ENCODE measurements at places on chromosomes 16 and 17. TPM values are rescaled to one million over a fixed set of nuclear protein-coding genes. Genes with fewer than 3 reads are reported as not detected.

Gene PITPNC1
- polyA plus RNA-seq = 7.1 TPM

GRCh38 chr16:11576427-11577289, 10.1 kb downstream of the LITAF start:
- no peak overlapping the region for H3K4me3 ChIP-seq
- no peak overlapping the region for H3K27ac ChIP-seq
- peaks cover 2% of the 10 kb centered on the region for H3K4me1 ChIP-seq

DNA sequence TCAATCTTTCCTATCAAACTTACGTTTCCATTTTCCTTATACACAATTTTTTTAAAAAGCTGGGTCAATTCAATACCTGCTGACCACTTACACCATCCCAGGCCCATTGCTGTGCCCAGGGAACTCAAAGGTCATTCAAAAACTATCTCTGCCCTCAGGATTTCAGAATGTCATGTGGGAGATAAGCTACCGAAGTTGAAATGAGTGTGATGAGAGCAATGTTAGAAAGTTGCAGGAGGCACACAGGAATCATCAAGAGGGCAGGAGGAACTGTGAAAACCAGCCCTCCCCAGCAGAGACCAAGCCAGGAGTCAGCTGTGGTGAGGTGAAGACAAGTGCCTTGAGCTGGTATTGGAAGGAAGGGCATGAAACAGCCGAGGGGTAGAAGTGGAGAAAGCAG, 195.9 kb downstream of the HS3ST3A1 start:
- no peak overlapping the region for H3K27ac ChIP-seq
- H3K36me3 ChIP-seq = no peaks in the 10 kb centered on the region
- H3K4me3 ChIP-seq = no peak overlapping the region

Gene SDR42E2
- polyA plus RNA-seq = not detected

DNA sequence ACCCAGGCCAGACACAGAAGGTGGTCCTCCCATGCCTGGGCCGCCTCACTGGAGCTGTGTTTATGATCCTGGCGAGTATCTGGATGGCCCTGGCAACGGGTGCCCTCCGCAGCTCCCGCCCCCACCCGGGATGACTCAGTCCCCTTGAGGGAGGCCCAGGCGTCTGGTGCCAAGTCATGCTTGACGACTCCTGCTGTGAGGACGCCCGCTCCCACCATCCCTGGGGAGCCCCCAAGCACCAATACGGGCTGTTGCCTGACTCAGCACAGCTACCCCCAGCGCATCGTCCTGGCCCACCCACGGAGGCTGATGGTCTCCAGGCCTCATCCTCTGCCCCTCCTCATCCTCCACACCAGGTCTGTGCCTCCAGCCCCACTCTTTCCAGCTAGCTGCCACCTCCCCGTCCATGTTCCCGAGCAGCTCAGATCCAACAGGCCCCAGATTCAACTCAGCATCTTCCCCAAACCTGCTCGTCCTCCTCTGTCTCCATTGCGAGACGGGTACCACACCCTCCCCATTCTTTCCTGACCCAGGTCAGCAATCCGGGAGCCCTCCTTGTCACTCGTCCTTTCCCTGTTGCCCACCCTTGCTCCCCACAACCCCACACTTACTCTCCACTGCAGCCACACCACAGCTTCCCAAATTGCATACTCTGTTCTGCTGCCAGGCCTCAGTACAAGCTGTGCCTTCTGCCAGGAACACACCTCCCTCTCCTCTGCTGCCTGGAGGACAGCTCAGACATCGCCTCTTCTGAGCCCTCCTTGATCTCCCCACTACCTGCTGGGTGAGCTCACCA, 2.6 kb downstream of the CAMKK1 start:
- DNase-seq = peak; percentile 81
- no peaks in the 10 kb centered on the region for H3K27me3 ChIP-seq
- peaks cover 5% of the 10 kb centered on the region for H3K4me1 ChIP-seq
- peak overlapping the region; percentile 27 for H3K27ac ChIP-seq
- H3K4me3 ChIP-seq = no peak overlapping the region
- H3K36me3 ChIP-seq = no peaks in the 10 kb centered on the region

DNA sequence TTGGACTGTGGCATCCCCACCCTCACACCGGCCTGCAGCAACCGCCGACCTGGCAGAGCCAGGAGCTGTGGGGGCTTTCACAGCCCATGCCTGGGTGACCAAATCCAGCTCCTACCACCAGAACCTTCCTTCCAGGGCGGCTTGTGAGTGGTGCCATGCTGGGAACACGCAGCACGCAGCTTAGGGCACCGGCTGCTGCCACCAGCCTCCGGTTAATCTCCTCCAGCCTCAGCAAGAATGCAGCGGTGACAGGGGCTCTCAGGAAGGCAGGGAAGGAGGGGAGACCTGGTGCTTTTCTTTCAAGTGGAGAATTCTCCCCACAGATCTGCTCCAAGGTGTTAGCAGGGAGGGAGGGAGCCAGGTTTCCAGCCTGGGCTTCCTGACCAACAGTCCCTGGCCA, 32.3 kb upstream of the ANKRD40CL start:
- no peaks in the 10 kb centered on the region for H3K36me3 ChIP-seq
- no peak overlapping the region for H3K27ac ChIP-seq
- no peaks in the 10 kb centered on the region for H3K4me1 ChIP-seq

Gene DLX4
- not detected for polyA plus RNA-seq

DNA sequence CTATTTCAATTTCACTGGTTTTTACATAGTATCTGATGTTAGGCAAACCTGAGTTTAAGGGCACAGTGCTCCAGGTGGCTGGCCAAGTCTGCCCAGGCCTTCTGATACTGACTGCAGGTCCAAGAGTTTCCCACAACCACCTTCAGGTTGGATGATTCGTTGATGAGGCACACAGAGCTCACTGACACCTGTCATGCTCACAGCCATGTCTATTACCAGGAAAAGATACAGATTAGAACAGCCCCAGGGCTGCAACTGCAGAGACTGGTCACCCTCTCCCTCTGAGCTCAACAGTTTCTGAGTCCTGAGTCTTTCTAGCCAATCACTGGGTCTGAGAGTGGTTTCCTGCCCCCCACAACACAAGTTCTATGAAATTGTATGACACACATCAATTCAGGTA, 37.2 kb downstream of the MEAK7 start:
- H3K27ac ChIP-seq = no peak overlapping the region
- H3K36me3 ChIP-seq = peaks cover 9% of the 10 kb centered on the region
- no peak for DNase-seq
- no peak overlapping the region for H3K4me3 ChIP-seq
- no peaks in the 10 kb centered on the region for H3K4me1 ChIP-seq
- no peaks in the 10 kb centered on the region for H3K27me3 ChIP-seq

Gene TEN1
- polyA plus RNA-seq = 11.4 TPM

Gene RANGRF
- 25.9 TPM for polyA plus RNA-seq

DNA sequence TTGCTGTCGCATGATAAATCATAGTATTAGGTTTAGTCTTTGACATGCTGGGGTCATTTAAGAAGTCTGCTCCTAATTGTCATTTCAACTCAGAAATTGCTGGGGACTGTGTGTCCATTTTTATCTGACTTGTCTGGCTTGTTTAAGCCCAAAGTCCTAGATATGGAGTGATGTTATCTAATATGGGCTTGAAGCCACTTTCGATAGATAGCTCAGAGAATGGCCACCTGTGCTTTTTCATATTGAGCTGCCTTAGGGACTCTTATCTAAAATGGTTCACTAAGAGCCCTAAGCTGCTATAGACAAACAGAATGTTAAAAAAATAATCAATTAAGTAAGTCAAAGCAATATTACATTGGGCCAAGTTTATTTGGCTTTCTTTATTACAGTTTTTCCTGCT, 81.6 kb upstream of the CNTNAP4 start:
- no peak for DNase-seq
- H3K4me3 ChIP-seq = no peak overlapping the region
- no peaks in the 10 kb centered on the region for H3K4me1 ChIP-seq
- H3K36me3 ChIP-seq = no peaks in the 10 kb centered on the region

DNA sequence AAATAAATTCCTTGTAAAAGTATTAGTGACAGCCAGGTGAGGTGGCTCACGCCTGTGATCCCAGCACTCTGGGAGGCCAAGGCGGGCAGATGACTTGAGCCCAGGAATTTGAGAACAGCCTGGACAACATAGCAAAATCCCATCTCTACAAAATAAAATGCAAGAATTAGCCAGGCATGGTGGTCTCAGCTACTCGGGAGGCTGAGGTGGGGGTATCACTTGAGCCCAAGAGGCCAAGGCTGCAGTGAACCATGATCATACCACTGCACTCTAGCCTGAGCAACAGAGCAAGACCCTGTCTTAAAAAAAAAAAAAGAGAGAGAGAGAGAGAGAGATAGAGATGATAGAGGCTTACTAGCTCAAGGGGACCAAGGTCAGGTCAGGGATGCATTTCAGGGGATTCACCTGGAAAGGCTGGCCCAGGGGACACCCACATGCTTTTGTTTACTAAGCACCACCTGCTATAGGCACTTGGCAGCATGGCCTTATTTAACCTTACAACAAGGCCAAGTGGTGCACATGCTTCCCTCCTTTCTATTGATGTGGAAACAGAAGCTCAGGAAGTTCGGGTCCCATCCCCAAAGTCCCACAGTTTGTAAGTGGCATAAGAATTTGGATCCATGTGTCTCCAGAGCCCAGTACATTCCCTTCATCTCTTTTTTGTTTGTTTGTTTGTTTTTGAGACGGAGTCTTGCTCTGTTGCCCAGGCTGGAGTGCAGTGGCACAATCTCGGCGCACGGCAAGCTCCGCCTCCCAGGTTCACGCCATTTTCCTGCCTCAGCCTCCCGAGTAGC, 12.4 kb upstream of the SRCIN1 start:
- H3K36me3 ChIP-seq = no peaks in the 10 kb centered on the region
- no peak overlapping the region for H3K4me3 ChIP-seq
- DNase-seq = no peak
- peaks cover 21% of the 10 kb centered on the region for H3K27me3 ChIP-seq
- H3K4me1 ChIP-seq = no peaks in the 10 kb centered on the region
- no peak overlapping the region for H3K27ac ChIP-seq

DNA sequence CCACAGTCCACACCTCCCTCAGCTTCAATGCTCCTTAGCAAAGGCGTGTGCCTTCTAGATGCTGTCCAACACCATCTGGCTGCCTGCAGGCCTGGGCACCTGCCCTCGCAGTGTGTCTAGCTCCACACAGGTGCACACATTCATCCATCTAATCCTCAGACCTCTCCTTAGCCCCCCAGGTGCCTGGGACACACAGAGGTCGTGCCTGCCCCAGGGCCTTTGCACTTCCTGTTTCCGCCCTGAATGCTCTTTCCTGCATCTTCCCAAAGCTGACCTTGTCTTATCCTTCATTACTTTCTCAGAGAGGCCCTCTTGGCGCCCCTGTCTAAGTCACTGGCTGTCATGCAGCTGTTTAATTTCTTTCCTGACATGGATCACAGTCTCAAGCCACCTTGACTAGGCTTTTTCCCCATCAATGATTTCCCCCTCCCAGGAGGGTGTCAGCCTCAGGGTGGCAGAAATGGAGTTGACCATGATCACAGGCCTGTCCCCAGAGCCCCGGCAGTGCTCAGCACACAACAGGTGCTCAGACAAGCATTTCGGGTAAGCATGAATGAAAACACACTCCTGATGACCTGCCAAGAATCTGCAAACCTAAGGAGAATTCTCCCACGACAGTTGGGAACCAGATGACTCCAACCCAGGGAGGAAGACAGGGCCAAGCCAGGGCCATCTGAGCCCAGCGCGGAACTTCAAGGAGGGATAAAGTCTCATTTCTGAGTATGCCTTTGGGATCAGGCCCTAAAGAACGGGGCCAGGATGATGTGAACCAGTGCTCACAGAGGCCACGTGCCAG, 76.3 kb downstream of the LITAF start:
- H3K27me3 ChIP-seq = peaks cover 2% of the 10 kb centered on the region
- no peak overlapping the region for H3K4me3 ChIP-seq
- no peaks in the 10 kb centered on the region for H3K4me1 ChIP-seq
- no peaks in the 10 kb centered on the region for H3K36me3 ChIP-seq

- H3K4me1 ChIP-seq = no peaks in the 10 kb centered on the region
- DNase-seq = no peak
- H3K4me3 ChIP-seq = no peak overlapping the region
- no peaks in the 10 kb centered on the region for H3K27me3 ChIP-seq
- H3K36me3 ChIP-seq = no peaks in the 10 kb centered on the region
- H3K27ac ChIP-seq = no peak overlapping the region
Observed at GRCh38 chr16:16164243-16164642, 59.1 kb downstream of the ABCC6 start.

DNA sequence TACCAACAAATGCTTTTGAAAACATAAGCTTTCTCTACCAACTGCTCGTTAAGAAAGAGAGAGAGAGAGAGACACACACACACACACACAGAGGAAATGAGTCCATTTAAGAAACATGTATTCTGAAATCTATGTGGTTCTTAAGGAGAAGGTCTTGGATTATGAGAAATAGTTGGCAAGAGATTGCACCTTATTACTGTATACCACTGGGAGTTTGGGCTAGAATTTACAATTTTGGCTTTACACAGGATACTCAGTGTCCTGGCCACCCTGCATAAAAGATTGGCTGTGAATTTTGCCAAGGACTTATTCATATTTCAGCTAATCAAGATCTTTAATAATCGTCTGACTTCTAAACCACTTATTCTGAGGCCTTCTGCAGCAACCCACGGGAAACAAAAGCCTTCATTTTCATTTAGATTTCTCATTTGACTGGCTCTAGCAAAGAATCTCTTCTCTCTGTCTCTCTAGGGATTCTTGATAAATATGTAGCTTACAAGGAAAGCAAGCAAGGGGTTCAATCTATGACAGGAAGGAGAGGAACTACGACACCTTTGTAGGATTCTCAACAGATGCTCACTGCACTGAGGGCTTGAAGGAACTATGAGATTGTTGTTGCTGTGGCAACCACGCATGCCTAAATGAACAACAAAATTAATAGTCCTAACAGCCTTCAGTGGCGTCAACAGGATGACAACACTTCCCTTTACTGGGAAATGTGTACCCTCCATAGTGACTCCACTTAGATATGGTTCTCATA, 75.3 kb upstream of the GNAO1 start:
- no peak overlapping the region for H3K4me3 ChIP-seq
- H3K27ac ChIP-seq = no peak overlapping the region
- DNase-seq = no peak
- no peaks in the 10 kb centered on the region for H3K27me3 ChIP-seq
- H3K36me3 ChIP-seq = no peaks in the 10 kb centered on the region

Gene MLKL
- polyA plus RNA-seq = 4.8 TPM

DNA sequence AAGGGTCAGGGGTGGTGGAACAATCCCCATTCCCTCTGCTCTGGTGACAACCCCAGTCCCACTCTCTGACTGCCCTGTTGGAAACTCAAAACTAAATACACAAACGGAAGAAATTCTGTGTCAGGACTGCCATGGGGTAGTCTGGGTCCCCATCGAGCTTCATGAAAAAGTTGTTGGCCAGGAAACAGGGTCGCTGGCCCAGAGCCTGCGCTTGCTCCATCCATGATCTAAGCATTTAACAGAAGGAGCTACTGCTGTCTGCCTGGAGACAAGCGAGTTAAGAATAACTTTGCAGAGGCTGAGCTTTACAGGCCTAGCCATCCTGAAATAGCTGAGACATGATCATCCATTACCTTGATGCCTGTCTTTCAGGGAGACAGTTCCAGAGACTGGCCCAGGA, 32.4 kb upstream of the MYH10 start:
- no peaks in the 10 kb centered on the region for H3K27me3 ChIP-seq
- H3K36me3 ChIP-seq = no peaks in the 10 kb centered on the region
- H3K4me1 ChIP-seq = no peaks in the 10 kb centered on the region
- no peak overlapping the region for H3K27ac ChIP-seq
